ENCODE measurements at places on chromosomes 7 and 10.
A peak's percentile ranks its signal among the peaks of the same experiment; 100 is the strongest.

- no peak for DNase-seq
These were observed 59.7 kb downstream of the GPR85 start for GRCh38 chr7:113026941-113027340.

DNA sequence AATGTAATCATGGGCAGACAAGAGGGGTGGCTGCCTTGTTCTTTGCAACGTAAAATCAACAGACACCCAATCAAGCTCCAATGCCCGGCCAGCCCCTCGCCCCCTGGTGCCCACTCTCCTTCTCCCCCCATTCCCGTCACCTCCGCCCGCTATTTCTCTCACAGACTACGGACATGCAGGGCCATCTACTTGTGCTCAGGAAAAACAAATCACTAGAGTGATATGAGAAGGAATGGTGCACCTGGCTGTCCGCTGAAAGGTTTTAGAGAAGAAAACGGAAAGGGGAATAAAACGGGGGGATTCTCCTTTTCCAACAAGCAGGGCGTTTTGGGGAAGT, 396 bp downstream of the GRM8 start:
- DNase-seq = no peak

DNA sequence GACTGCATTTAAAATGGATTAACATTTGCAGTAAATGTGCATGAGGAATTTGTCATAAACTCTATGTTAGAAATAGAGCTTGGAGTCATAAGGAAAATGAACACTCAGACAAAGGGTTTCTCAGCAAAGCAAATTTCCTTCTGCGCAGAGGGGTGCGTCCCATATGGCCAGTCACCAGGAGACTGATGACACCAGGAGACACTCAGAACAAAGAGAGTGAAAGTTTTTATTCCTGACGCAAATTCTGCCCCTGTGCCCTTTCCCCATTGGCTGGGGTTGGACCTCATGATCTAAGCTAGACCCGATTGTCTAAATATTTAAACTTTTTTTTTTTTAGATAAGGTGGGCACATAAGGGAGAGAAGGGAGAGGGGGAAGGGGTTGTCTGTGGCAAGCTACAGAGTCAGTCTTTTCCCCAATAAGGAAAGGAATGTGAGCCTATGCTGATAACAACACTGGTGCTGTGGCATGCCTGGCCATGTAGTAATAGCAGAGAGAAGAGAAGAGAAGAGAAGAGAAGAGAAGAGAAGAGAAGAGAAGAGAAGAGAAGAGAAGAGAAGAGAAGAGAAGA, 202.0 kb downstream of the POM121L12 start:
- DNase-seq = no peak

DNA sequence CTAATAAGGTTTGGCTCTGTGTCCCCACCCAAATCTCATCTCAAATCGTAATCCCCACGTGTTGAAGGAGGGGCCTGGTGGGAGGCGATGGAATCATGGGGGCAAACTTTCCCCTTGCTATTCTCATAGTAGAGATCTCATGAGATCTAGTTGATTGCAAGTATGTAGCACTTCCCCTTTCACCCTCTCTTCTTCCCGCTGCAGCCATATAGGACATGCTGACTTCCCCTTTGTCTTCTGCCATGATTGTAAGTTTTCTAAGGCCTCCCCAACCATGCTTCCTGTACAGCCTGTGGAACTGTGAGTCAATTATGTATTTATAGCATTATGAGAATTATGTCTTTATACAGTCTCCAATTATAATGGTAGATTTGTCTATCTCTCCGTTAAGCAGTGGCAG, 594.5 kb downstream of the ACTR3B start:
- DNase-seq = peak; percentile 65

DNA sequence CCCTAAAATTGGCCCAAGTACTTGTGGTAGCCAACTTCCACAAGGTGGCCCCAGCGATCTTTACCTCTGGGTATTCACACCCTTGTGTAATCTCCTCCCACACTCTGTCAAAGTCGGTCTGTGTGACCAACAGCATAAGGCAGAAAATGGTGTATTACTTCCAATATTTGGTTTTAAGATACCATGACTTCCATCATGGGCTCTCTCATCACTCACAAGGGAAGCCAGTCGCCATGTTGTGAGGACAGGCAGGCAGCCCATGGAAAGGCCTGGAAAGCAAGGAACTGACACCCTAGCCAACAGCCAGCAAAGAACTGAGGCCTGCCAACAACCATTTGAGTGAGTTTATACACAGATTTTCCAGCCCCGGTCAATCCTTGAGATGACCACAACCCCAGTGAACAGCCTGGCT, 91.0 kb upstream of the KMT2E start:
- DNase-seq = peak; percentile 90

DNA sequence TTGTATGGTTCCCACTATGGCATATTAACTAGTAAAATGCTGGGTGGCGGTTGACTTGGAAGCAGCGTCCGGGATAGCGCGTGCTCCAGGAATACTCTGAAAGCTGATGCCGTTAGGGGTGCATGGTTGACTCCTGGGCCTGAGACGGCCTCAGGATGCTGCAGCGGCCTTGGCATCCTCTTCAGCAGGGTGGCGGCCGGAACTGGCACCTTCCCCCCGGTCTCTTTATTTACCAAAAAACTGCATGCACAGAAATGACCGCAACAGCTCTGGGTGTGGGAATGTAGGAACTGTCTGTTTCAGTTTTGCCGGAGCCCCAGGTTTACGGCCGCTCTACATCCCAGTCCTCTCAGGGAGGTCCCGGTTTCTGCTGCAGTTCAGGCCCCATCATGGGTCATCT, 28.8 kb downstream of the PFKP start:
- DNase-seq = no peak

- DNase-seq = no peak
These were observed 42.4 kb upstream of the ABCB4 start for GRCh38 chr7:87517891-87518290.

- no peak for DNase-seq
These were observed 172.9 kb downstream of the TMEM26 start for GRCh38 chr10:61280303-61280702.

GRCh38 chr7:11213266-11213665, 239.6 kb downstream of the PHF14 start:
- DNase-seq = no peak

DNA sequence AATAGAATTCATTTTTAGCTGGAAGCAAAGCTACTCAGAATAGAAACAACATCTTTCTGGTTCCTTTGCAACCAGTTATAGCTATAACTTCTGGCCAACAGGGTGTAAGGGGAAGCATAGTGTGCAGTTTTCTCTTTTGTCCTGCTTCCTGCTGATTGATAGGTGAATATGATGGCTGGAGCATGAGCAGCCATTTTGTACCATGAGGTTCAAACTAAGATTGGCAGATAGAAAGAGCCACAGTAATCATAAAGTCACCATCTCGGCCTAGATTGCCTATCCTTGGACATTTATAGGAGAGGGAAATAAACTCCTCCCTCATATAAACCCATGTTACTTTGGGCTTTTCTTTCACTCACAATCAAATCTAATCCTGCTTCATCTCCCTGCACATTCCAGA, 102.2 kb upstream of the FGFR2 start:
- no peak for DNase-seq

GRCh38 chr10:624605-625332, 64.7 kb downstream of the DIP2C start:
- DNase-seq = no peak

DNA sequence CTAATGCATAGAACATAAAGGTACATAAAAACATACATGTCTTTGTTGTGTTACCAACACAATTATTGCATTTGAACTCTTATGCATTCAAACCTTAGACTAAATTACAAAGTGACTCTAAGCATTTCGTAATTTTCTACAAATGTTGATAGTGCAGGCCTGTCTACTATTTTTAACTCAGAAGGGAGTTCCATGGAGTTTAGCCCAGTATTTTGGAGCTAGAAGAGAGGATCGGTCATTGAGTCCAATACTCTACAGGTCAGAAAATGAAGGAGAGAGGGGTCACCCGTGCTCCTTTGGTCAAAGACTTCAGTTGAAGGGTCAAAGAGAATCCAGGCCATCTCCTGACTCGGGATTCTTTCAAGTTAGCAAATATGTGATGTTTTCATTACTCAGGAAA, 55.3 kb upstream of the SRRM3 start:
- DNase-seq = no peak

DNA sequence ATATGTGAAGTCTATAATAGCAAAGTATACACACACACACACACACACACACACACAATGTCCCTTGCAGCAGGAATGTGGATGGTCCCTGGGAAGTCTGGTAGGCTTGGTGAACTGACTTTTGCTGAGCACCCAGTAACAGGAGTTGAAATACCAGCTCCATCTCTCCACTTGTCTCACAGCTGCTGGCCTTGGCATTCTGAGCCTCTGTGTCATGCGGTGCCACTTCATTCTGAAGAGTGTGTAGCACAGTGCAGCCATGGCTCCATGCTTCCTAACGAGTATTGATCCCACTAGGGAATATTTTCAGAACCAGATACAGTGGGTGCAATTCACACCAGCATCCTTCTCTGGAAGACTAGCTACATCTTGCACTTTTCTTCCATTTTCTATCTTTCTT, 192.4 kb downstream of the ADARB2 start:
- DNase-seq = no peak

- DNase-seq = no peak
These were observed 350.2 kb upstream of the SHH start for GRCh38 chr7:156162451-156162850.

- no peak for DNase-seq
These were observed 54.1 kb upstream of the PDCD4 start for GRCh38 chr10:110817614-110818013.

GRCh38 chr7:2544541-2545188, 10.7 kb downstream of the BRAT1 start:
- no peak for DNase-seq

DNA sequence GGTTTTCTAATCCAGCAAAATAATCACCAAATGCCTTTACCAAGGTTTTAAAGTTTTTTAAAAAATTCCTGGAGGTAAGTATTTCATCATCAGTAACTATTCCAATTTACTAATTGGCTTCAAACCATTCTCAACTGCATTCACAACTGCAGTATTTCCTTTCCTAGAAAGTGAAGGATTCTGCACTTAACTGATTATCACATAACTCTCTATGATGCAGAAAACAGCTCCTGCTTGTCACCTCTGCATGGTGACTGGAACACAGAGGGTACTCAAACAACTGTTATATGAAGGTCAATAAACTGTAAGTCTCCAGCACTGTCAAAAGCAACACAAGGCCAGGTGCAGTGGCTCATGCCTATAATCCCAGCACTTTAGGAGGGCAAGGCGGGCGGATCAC, 42.6 kb downstream of the SRPK2 start:
- no peak for DNase-seq

DNA sequence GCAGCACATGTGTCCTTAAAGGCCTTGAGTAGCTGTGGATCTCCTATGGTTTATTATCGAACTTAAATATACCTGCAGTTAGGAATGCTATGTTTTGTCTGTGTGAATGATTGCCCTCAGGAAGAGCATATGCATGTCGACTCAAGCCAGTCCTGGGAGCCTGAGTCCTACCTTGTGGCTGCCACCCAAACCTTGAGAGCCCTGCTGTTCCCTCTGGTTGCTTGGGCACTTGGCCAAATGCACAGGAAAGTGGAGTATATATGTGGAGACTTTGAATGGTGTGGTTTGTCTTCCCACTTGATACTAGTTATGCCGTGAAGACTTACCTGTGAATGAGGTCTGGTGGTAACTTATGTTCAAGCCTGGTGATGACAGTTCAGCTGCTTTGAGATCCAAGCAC, 409.8 kb downstream of the LRMDA start:
- DNase-seq = no peak

DNA sequence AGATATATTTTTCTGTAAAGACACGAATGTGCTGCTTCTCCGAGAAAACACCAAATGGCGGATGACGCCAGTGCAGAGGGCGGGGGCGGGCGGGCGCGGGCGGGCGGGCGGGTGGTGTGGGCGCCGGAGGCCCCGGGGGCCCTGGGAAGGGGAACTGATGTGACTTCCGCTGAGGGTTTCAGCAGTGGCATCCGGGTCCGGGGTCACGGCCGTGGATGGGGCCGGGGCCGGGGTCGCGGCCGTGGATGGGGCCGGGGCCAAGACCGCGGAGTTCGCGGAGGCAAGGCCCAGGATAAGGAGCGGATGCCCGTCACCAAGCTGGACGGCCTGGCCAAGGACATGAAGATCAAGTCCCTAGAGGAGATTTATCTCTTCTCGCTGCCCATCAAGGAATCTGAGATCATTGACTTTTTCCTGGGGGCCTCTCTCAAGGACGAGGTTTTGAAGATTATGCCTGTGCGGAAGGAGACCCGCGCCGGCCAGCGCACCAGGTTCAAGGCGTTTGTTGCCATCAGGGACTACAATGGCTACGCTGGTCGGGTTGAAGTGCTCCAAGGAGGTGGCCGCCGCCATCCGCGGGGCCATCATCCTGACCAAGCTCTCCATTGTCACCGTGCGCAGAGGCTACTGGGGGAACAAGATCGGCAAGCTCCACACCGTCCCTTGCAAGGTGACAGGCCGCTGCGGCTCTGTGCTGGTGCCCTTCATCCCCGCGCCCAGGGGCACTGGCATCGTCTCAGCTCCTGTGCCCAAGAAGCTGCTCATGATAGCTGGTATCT, 20.3 kb upstream of the IGF2BP3 start:
- peak; percentile 82 for DNase-seq

GRCh38 chr10:104711302-104711721, 70.2 kb downstream of the SORCS3 start:
- DNase-seq = no peak

- DNase-seq = no peak
These were observed 31.4 kb downstream of the OAT start for GRCh38 chr10:124387078-124387874.

DNA sequence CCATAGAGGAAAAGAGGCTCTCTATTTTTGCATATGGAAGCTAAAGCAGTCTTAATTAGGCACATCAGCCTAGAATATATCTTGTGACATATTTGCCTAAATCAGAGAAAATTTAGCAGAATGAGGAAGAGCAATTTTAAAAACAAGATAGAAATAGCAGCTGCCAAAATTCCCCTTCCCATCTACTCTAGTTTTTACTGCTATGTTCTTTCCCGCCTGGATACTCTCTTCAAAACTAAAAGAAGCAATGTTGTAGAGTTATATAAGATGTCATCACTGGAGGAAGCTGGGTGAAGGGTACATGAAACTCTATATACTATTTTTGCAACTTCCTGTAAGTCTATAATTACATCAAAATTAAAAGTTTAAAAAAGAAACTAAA, 87.0 kb downstream of the ARMH3 start:
- peak; percentile 69 for DNase-seq

- DNase-seq = no peak
These were observed 223.4 kb upstream of the YAE1 start for GRCh38 chr7:39342763-39343162.

DNA sequence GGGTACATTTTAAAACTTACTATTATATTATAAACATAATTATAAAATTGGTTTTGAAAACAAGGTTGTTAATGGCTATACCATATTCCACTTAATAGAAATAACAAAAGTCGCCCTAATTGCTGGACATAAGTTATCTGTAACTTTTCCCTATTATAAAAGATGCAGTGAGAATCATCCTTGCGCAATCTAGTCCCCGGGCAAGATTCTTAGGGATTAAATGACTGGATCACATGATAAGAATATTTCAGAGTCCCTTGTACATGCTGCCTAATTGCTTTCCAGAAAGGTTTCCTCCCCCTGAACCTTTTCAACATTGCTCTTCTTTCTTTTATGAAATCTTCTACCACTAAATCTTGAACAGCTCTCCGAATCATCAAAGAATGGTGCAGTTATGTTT, 479.8 kb upstream of the MKI67 start:
- DNase-seq = no peak

- no peak for DNase-seq
These were observed 18.6 kb upstream of the VDAC2 start for GRCh38 chr10:75191821-75192568.

GRCh38 chr10:71213127-71213621, 804 bp downstream of the UNC5B start:
- no peak for DNase-seq

GRCh38 chr7:91843831-91844230, 36.7 kb downstream of the MTERF1 start:
- DNase-seq = no peak

Data from Karpas-422 (cell line).